Psoas muscle (tissue), 8 donors: ENCODE measurements at places on chromosomes 7 and 10. TPM values are rescaled to one million over a fixed set of nuclear protein-coding genes. Genes with fewer than 3 reads are reported as not detected.

DNA sequence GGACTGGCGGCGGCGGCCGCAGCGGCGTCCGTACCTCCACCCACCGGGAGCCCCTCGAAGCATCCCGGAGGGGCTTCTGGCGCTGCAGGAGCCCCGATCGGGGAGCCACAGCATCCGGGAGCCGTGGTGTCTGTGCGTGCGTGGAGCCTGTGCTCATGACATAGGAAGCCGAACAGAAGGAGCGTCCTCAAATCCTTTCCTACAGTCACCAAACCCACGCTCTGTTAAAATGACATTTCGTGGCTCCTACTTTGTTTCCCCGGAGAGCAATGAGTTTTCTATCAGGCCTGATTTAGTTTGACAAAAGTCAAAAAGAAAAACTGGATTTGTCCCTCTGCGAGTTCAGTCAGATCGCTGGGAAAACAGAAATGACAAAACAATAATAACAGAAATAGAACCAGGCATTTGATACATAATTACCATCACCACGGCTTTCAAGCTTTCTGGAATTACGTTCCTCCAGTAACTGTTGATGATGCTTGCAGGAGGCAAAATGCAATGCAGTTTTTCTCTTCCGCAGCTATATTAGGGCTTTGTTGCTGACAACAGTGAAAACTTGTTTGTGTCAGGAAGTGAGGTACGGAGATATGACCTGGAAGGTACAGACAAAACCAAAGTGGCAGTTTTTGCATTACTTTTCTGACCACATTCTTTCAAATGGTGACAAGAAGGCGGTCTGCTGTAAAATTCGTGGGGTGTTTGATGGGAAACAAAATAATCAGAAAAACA, 219.3 kb upstream of the MKLN1 start:
- H3K27ac ChIP-seq, result peak overlapping the region; percentile 96
- H3K4me1 ChIP-seq, result peaks cover 37% of the 10 kb centered on the region
- H3K4me3 ChIP-seq, result peak overlapping the region; percentile 98
- H3K27me3 ChIP-seq, result no peaks in the 10 kb centered on the region

- no peak overlapping the region for H3K27ac ChIP-seq
- no peaks in the 10 kb centered on the region for H3K36me3 ChIP-seq
- DNase-seq, result no peak
- no peak overlapping the region for H3K4me3 ChIP-seq
- H3K27me3 ChIP-seq, result no peaks in the 10 kb centered on the region
These were observed 601.4 kb upstream of the IGFBP3 start for GRCh38 chr7:46522354-46522906.

GRCh38 chr7:42883950-42884349, 27.9 kb downstream of the C7orf25 start:
- no peaks in the 10 kb centered on the region for H3K36me3 ChIP-seq
- H3K4me3 ChIP-seq, result no peak overlapping the region
- no peak overlapping the region for H3K27ac ChIP-seq
- H3K4me1 ChIP-seq, result peaks cover 9% of the 10 kb centered on the region

GRCh38 chr10:125130916-125131315, 29.4 kb downstream of the CTBP2 start:
- DNase-seq, result no peak
- peaks cover 70% of the 10 kb centered on the region for H3K4me1 ChIP-seq
- H3K27me3 ChIP-seq, result no peaks in the 10 kb centered on the region
- H3K36me3 ChIP-seq, result no peaks in the 10 kb centered on the region
- H3K4me3 ChIP-seq, result no peak overlapping the region

DNA sequence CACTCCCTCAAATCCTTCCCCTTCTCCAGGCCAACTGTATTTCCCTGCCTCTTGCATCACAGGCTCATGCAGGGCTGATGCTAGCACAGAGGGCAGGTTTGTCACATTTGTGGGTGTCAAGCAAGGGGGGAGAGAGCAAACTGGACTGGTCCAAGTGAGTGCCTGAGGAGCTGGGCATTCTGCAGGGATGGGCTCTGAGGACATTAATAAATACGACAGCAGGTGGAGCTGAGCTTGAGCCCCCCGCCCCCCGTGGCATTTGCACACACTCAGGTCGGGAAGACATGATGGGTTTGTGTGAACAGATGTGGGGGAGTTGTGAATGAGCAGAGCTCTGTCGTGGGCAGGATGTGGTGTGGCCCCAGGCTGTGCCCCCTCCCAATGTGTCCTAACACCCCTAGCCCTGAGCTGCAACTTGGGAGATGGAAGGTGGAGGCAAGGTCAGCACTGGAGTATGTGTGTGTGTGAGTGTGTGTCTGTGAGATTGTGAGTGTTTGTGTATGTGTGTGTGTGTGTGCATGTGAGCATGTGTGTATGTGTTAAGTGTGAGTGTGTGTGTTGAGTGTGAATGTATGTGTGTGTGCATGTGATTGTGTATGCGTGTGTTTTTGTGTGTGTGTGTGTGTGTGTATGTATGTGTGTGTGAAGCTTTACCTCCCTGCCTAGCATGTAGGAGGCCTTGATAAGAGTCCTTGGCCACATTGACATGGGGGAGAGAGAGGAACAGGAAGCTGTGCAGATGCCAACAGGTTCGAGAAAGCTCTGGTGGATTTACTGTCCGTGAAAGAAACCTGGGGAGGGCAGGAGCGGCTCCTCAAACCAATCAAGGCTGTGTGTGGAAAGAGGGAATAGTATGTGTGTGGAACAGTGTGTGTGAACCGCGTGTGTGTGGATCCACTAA, 9.1 kb downstream of the RASSF4 start:
- H3K27ac ChIP-seq, result peak overlapping the region; percentile 69
- no peaks in the 10 kb centered on the region for H3K27me3 ChIP-seq
- H3K36me3 ChIP-seq, result peaks cover 18% of the 10 kb centered on the region

- peaks cover 30% of the 10 kb centered on the region for H3K4me1 ChIP-seq
- no peaks in the 10 kb centered on the region for H3K27me3 ChIP-seq
- no peak for DNase-seq
These were observed 148.5 kb upstream of the AKR1E2 start for GRCh38 chr10:4677296-4678021.

Gene GHRHR
- total RNA-seq, result not detected
